Activated naive CD4-positive, alpha-beta T cell (primary cell): ENCODE measurements at places on chromosomes 16 and 17.

- DNase-seq, result no peak
Measured at GRCh38 chr17:16934133-16934795, 37.7 kb downstream of the TNFRSF13B start.

GRCh38 chr16:50207652-50208051 lies 54.5 kb downstream of the TENT4B start:
- no peak for DNase-seq

DNA sequence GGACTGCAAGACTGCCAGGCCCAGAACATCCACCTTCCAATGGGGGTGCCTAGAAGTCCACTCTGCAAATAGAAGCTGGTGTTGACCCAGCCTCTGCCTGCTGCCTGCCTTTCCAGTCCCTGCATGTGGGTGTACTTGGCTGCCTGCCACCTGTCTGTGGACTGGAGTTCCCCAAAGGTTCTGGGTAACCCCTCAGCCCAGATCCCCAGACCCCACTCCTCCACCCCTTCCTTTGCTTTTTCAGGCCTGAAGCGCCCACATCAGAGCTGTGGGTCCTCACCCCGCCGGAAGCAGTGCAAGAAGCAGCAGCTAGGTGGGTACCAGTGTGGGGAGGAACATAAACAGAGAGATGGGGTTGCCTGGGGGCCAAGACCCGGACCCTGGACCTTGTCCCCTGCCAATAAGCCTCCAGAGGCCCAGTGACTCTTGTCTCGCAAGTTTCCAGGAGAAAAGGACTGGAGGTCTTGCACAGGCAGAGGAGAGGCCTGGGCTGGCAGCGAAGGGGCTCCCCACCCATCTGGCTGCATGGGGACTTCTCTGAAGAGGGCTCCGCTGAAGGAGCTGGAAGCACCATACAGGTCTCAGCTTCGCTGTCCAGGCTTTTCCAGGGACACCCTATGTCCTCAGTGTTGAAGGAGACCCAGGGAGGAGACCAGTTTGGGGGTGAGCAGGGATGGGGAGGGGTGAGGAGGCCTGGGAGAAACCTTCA lies 34.3 kb downstream of the NLRC5 start:
- peak; percentile 23 for DNase-seq

GRCh38 chr17:44146375-44147346 lies 4.9 kb downstream of the HROB start:
- no peak for DNase-seq

GRCh38 chr17:77182205-77183172 lies 41.7 kb downstream of the SEC14L1 start:
- DNase-seq, result no peak

- DNase-seq, result no peak
Measured at GRCh38 chr17:8469964-8470363, 34.3 kb downstream of the NDEL1 start.

GRCh38 chr17:21149621-21150020 lies 22.9 kb downstream of the DHRS7B start:
- DNase-seq, result no peak

DNA sequence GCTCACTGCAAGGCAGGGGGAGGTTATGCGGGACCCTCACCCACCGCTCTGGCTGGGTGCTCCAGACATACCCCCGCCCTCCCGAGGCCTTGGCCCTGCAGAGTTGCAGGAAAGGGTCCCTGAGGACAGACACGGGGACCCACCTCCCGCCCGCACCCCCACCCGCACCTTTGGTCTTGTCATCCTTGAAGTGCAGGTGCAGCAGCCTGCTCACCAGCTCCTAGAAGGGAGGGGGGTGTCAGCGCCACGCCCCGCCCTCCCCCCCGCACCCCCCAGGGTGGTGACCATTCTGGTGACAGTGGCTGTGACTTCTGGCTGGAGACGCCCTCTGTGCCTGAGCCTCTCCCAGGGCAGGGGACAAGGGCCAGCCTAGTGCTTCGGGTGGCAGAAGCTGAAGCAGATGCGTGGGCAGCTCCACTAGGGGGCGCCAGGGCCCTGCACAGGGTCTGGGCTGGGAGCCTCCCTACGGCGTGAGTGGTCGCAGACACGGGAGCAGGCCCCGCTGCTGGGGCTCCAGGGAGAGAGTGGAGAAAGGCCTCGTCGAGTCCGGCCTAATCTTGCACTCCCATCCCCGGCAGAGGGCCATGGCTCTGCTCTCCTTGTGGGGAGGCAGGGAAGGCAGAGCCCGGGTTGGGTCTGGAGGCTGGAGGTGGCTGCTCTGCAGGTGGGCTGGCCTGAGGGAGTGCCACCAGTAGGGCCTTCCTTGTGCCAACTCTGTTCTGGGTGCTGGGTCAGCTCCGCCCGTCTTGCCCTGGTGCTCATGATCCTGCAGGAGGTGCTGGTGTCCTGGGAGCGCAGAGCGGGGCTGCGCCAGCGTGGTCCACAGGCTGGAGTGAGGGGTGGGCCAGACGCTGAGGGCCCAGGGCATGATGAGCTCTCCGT lies 2.7 kb downstream of the CENPX start:
- peak; percentile 43 for DNase-seq

DNA sequence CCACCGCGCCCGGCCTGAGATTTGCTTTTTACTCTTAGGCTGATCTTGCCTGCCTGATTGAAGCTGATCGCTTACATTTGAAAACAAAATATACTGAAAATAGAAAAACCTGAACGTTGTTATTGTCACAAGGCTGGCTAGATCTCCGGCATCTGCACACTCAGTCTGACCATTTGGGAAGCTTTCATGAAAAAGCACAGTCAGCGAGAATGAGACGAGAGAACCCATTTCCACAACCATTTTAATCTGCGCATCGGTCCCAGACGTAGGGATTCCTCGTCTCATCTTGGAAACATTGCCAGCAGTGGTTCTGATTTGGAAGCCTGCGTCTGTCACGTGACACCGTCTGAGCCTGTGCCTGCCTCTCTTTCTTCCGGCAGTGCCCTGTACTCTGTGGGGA lies 20.9 kb downstream of the SPG7 start:
- DNase-seq, result no peak

DNA sequence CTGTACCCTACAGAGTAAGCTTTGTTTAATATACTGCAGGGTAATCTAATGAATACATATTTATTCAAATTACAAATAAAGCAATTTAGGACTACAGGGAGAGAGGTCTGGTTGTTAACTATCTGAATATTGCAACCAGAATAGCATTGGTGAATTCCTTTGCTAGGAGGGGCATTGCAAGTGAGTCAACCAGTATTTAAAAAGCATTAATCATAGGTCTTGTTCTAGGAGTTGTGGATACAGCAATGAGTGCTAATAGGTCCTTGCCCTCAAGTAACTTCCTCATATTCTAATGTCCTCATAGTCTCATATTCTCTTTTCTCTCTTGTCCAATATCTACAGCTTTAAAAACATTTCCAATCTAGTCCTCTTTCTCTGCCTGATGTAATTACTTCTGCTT lies 531.4 kb downstream of the CDH11 start:
- no peak for DNase-seq

DNA sequence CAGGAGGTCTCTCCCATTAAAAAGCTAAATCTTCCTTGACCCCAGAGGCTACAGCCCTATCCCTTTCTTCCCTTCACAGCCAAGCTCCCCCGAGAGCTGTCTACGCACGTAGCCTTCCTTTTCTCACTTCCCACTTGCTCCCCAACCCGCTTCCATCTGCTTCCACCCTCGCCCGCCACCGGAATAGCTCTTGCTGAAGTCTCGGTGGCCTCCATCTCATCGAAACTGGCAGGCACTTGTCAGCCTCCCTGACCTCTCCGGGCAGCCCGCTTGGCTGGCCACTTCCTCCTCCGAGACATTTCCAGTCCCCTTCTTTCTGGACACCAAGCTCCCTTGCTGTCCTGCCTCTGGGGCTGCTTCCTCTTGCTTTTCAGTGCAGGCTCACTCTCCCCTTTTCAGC lies 10.7 kb upstream of the EPOP start:
- no peak for DNase-seq

GRCh38 chr17:48617471-48618255 lies 2.6 kb upstream of the HOXB8 start:
- no peak for DNase-seq

DNA sequence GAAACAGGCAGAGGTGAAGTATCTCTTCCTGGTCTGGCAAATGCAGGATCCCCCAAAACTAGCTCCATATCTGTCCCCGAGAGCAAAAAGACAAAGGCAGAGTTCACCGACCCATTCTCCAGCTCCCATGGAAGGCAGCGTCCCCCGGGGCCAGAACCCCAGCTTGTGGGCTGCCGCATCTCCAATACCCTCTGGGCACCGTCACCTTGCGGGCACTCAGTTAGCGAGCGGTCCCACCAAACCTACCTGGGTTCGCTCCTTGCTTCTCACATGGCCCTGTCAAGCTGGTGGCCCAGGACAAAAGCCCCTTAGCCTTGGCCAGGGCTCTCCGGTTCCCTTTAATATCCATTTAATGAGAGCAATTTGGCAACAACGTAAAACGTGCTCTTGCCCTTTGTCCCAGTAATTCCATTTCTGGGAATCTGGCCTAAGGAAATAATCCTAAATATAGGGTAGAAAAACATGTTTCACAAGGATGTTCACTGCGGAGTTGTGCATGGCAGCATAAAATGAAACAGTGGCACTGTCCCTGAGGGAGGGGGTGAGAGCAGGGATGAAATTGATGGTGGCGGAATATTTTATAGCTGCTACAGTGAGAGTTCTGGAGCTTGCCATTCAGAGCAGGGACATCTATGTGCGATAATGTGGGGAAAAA lies 157.1 kb downstream of the CMIP start:
- DNase-seq, result no peak

DNA sequence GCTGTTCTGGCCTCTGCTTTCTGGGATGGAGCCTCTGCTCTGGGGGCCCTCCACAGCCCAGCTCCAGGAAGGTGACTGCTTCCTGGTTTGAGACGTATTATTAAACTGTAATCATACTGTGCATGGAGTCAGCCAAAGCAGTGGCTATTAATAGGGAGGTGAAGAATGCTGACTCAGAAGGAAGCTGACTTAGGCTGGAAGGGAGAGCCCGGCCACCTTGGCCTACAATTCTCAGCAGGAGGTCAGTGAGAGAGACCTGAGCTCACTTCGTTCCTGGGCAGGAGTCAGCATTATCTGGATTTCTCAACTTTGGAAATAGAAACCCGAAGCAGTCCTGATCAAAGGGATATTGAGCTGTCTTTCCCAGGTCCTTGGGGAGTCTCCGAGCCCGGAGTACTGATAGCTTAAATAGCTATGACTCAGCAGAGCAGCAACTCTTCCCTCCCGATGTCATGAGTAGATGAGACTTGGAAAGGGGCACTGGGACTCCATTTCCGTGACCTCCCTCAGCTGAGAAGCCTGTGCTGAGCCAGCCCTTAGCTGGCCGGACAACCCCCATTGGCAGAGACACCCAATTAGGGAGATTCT lies 91.8 kb downstream of the YPEL2 start:
- no peak for DNase-seq

DNA sequence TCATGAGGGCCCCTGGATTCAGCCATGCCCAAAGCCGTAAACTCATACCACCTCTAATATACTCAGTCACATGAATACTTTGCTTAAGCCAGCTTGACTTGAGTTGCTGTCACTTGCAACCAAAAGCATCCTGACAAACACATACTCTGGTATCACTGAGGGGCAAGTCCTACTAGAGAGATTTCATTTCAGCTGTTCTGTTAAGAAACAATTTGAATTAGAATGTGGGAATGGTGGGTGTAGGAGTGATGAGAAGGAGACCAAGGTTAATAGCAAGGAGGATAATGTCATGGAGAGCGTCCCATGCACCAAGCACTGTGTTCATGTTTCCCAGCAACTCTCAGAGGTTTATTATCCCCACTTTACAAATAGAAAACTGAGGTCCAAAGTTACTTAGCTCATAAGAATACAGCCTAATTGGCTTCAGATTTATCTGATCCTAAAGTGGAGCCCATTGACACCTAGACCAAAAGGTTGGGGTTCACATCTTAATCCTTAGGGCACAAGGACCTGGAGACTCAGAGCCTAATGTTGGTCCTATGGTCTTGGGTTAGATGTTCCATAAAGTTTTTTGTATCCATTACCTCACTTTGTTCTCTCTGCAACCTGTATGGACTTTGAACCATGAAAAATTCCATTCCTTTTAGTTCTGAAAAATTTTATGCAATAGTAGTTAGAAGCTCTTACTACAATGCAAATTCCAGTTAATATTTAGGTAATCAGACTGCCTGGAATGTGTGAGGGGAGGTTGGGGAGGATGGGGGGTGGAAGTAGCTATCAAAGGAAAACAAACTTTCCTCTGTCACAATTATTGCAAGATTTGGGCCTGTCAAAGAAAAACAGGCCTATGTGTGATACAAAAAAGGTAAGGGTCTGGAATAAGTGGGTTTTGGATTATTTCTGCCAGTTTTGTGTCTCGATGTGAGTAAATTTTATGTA lies 105.9 kb downstream of the IRX3 start:
- no peak for DNase-seq

DNA sequence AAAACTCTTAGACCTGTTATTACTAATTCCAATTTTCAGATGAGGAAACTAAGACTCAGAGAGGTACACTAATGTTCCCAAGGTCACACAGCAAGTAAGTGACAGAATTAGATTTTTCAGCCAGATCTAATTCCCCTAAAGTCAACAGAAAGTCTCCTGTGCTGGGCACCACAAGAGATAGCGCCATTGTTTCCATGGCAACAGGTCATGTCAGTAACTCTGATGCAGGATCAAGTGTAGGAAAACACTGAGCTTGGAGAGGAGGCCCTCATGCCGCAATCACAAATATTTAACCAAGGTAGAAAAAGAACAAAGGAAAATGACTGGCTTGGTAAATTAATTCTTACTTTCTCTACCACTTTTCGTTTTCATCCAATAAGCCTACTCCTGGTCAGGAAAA lies 166.0 kb upstream of the CDH13 start:
- no peak for DNase-seq

DNA sequence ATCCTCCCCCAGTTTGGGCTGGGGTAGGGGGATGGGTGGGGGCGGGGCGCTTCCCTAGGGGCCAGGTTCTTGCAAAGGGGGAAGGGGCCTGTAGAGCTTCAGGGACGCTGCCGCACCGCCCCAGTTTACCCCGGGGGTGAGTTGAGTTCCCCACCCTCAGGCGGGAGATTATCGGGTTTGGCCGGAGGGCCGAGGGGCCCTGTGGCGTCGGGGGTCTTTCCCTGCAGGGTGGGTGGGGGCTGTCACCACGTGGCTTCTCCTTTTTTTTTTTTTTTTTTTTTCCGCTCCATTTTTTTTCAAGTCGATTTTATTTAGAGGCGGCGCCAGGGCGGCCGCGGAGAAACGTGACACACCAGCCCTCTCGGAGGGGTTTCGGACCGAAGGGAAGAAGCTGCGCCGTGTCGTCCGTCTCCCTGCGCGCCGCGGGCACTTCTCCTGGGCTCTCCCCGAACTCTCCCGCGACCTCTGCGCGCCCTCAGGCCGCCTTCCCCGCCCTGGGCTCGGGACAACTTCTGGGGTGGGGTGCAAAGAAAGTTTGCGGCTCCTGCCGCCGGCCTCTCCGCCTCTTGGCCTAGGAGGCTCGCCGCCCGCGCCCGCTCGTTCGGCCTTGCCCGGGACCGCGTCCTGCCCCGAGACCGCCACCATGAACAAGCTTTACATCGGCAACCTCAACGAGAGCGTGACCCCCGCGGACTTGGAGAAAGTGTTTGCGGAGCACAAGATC lies at the start of gene IGF2BP1:
Gene IGF2BP1, plus strand, starts transcription at position 283 of the 724 bp plus-strand sequence. Its CDS starts 361 bp downstream, at position 644.
- DNase-seq, result no peak

DNA sequence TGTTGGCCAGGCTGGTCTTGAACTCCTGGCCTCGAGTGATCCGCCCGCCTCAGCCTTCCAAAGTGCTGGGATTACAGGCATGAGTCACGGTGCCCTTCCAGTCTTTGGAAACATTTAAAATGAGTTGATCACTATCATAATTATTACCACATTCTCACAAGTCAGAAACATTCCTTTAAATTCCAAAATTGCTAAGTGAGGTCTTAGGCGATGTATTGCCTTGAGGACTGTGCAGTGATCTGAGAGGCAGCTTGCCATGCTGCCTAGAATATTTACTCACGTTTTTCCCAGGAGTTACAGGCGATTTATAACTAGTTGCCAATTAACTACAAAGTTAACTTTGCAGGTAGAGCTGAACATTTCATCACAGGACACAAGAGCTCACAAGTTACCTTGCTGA lies 5.7 kb upstream of the ATXN1L start:
- DNase-seq, result no peak
